NCI-H1048 (cell line): ENCODE measurements at places on chromosomes 4 and X.

GRCh38 chr4:105092356-105092755, 54.3 kb upstream of the TET2 start:
- DNase-seq = no peak

DNA sequence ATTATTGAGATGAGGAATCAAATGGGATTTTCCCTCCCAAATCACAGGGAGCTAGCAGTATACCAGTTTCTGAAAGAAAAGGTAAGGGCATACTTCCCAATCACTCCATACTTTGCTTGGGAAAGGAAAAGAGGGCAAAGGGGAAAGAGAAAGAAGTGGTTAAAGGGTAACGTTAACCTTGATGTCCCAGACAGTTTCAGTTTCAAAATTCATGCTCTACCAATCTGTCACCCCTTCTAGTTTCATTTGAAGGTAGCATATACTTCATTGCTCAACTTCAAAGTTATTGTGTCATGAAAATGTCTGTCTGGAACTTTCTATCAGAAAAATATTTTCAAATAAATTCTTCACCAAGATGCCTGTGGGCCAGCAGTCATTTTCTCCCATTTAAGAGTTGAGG, 16.0 kb downstream of the TNMD start:
- DNase-seq = no peak

- no peak for DNase-seq
Measured at GRCh38 chr4:14318671-14319070, 683.6 kb upstream of the CPEB2 start.

GRCh38 chrX:15866147-15866546, 11.5 kb upstream of the AP1S2 start:
- no peak for DNase-seq

- peak; percentile 0 for DNase-seq
Measured at GRCh38 chr4:89438102-89438831, 130.7 kb upstream of the GPRIN3 start.

GRCh38 chr4:168731706-168732414, 235.0 kb downstream of the PALLD start:
- DNase-seq = no peak

- DNase-seq = no peak
Measured at GRCh38 chrX:149458586-149458985, 46.5 kb downstream of the IDS start.

GRCh38 chr4:20301161-20301560, 49.5 kb downstream of the SLIT2 start:
- DNase-seq = no peak

DNA sequence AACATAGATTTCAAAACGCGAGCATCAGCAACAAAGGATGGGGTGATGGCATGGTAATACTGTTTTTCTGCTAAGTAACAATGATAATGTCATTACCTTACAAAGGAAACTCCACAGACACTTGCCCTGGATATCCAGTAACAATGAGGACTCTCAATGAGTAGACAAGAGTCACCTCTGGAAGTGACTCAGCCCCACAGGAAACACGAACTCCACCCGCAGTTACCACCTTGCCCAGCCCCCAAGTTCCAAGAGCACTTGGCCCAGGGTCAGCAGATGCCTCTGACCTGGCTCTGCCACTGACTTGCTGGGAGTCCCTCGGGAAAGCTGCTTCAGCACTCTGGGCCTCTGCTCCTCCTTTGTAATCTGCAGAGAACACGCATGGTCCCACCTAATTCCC, 110.3 kb upstream of the MAP3K15 start:
- no peak for DNase-seq

DNA sequence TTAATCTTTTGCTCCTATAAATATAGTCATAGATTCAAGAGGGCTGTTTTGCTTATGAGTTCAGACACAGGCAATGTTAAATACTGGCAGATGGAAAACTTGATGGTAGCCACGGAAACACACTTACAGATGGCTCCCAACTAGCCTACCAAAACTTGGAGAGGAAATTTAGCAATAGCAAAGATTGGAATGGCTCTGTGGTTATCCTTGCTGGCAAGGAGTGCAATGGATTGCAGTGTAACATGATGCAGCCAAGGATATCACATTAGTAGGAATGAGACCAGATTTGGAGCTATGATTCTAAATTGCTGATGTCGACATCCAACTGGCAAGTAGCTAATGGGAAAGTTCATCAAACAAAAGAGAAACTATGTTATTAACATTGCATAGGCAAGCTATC, 791.0 kb upstream of the DIAPH2 start:
- DNase-seq = no peak

DNA sequence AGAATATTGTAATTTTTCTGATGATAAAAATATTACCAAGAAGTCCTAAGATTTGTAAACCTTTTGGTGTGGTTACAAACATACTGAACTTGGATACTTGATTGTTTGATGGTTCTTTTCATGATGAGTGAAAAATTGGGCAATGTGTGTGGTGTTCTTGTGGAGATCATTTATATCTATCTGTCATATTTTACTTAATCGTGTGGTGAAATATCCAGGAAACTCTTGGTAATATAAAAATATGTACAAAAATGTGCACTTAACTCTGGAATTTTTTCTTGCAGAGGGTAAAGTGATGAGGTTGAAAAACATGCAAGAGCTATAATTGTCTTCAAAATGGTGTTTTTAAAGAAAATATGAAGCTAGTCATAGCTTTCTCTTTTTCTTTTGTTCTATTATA, 2.8 kb downstream of the DCUN1D4 start:
- no peak for DNase-seq

DNA sequence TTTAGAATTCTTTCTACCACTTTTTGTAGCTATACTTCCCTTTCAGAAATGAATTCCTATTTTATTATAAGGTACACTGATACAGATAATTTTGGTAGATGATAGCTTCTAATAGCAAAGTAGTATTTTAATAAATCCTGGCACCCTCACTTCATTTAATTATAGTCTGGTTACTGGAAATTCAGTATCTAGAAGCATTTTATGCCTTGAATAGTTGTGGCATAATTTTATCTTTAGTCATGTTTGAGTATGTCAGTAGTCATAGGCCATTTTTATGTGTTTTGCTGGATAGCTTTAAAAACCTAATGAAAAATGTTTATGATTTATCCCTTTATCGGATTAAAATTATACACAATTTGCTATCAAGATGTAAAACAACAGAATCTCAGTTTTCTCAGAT, 92.3 kb downstream of the DIAPH2 start:
- DNase-seq = no peak

GRCh38 chrX:119758731-119759247, 401 bp downstream of the SOWAHD start:
- DNase-seq = no peak

DNA sequence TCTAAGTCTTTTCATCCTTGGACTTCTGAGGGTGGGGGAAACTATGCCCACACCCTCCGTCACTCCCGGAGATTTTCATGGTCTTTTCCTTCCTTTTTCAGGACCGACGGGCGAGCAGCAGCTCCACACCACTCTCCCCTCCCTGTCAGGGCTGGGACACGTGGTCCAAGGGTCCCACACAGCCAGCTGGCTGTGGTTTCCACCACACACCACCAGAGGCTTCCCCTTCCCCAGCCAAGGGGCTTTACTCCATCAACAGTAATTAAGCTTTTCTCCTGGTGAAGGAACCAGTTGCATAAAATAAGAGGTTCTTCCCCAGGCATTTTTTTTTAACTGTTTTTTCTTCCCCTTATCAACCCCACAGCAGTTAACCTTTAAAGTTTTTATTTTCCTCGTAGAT, 453.9 kb downstream of the GPAT3 start:
- DNase-seq = no peak

DNA sequence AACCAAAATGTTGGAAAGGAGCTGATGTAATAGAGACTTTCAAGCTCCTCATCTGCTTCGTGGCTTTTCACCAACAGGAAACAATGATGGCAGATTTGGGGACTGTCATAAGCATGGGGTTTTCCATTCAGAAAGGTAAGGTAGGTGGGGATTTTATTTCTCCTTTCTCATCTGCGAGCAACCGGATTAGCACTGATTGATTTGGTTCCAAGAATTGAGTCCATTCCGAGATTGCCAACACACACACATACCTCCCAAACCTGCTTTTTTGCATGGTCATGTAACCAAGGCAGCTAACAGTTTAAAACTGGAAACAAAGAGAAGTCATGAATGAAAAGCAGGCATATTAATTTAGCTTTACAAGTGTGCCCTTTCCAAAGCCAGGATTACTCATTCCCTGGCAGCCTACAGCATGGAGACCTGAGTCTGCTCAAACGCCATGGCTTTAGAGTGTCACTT, 63.0 kb upstream of the LNX1 start:
- no peak for DNase-seq

- no peak for DNase-seq
Measured at GRCh38 chr4:53559021-53559620, 32.2 kb downstream of the LNX1 start.

DNA sequence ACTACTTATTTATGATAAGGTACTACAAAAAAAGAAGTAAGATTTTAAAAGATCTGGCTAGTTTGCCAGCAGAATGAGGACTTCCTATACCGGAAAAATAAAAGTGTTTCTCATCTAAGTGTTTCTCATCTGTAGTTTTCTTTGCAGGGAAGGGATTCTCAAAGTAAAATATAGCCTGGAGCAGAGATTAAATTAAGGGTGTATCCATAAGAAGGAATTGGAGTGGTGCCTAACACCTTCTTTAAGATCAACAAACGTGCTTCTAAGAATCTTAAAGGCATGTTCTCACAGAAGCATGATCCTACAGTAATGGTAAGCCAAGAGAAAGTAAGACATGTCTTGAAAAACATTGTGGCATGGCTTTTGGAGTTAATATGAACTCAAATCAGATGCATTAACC, 528.2 kb downstream of the GBA3 start:
- no peak for DNase-seq

DNA sequence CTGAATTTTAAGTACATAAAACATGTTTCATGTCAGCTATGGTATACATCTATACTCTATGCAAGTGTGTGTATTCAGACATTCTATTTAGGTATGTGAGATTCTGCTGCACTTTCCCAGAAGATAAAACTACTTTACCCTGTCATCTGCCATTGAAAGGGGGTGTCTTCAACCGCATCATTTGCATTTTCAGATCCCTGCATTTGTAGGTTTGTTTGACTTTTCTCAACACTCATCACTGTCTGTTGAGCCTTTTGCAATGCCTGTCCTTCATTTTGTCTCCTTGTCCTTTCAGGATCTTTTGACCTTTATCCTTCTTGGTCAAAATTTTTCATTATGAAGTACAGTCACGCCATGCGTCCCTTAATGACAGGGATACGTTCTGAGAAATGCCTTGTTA, 103.5 kb downstream of the TMA16 start:
- DNase-seq = no peak

DNA sequence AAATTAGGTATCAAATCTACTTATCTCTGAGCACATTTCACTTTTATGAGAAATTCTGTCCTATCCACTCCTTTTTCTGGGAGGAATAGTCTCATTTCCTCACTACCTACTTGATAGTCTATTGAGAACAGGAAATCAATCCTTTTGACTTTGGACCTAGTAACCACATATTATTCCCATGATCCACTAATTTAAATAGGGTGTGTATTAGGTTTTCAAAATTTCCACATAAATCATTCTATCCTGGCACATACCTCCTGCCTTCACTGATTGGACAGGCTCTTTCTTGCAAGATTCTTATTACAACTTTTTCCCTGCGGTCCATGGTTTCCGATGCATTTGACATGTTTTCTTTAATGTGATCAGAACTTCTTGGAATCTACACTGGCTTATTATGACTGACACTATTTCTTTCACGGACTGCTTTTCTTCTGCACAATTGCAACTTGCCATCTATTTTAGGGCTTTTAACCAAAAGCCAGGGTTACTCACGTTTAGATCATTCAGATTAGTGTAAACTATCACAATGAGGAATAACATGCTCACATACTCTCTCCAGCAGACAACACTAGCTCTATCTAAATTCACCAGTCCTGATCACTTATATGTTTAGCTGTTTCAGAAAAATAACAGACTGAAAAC, 419.9 kb upstream of the SLIT2 start:
- no peak for DNase-seq

- no peak for DNase-seq
Measured at GRCh38 chr4:91058345-91058744, 931.2 kb downstream of the CCSER1 start.

DNA sequence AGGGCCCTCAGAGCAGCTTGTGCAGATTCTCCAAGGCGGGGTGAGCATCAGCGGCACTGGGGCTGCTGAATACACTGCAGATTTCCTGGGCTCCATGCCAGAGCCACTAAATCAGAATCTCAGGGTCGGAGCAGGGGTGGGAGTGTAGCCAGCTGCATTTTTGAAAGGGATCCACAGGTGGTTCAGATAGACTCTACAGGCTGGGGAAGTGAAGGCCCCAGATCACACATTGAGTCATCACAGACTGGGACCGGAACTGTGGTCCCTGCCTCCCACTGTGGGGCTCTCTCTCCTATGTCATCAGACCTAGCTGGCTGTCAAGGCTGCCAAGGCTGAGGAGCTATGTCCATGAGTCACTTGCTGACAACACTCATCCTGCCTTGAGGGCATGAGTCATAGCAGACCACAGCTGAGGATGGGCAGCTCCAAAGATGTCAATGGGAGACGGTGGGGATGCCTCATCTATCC, 162.3 kb upstream of the MAMLD1 start:
- no peak for DNase-seq

GRCh38 chrX:120824021-120824420, 51.6 kb downstream of the CT47B1 start:
- no peak for DNase-seq

DNA sequence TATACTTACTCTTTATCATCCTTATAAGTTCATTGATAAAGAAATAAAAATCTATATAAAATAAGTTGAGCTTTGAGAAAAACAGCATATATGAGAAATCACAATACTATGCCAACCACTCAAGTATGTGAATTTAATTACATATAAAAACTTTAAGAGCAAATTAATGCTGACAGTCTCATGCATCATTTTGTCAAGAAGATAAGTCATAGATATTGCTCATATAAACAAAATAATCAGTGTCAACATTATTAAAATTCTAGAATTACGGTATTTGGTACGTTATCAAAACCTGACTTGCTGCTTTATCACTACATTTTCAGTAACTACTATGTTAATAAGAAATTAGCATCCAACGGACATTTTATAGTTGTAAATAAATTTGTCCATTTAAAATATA, 111.2 kb downstream of the FBXO8 start:
- DNase-seq = no peak

DNA sequence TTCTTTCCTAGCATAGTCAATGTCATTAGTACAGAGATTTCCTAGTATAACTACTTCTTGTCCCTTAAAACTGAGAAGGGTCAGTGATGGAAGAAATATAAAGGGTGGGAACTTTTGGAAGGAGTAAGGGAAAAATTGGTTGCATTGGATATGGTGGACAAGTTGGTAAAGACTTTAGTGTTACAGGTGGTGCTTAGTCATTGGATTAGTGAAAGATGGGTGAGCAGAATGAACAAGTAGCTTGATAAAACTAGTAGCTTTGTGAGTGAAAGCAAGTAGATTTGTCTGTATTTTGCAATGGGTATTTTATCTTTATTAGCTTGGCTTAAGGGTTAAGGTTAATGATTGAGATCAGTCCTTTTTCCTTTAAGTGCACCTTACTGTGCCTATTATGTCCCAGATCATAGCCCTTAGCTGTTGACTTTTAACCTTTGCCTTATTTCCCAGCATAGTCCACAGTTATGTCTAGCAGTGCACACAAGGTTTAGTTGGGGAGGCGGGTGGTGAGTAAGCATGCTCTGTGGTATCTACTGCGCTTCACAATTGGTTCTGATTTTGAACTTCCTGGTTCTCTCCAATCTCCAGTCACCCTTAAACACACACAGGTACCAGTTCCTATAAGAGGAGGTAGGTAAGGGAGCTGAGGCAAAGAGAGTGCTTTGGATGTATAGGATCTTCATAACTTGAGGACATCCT, 9.5 kb downstream of the WDR44 start:
- no peak for DNase-seq

- no peak for DNase-seq
Measured at GRCh38 chr4:77187322-77187721, 30.3 kb downstream of the CCNG2 start.
